ENCODE measurements at places on chromosomes 6 and 20. TPM values are rescaled to one million over a fixed set of nuclear protein-coding genes. Genes with fewer than 3 reads are reported as not detected.

DNA sequence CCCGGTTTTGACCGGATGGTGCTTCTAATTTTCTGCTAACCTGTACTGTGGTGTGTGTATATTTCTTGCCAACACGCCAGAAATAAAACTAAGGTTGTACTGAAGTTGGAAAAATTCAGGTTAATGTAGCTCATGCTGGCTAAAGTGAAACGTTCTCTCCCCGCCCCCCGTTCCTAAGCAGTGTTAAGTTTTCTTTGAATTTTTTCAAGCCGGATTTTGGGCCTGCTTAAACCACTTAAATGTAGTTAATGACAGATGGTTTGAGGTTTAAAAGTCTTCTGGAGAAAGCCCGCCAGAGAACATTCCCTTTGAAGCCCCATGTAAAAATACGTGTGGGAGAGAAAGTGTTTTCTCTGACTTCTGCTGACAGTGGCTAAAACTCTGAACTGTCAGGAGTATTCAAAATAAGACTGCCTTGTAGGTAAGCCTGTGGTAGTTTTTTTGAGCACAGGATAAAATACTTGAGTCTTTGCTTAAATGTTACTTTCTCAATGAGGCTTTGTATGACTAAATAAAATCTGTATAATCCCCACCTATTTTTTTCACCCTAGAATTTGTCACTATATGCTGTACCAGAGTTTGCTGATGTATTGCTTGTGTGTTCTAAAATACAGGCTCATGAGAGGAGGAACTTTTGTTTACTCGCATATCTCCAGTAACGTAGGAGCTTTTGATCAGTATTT is 101.3 kb downstream of the OR2B2 start:
- no peak overlapping the region for H3K27ac ChIP-seq
- no peaks in the 10 kb centered on the region for H3K4me1 ChIP-seq
- H3K27me3 ChIP-seq: no peaks in the 10 kb centered on the region
- DNase-seq: no peak

The STK4 gene
- 43.2 TPM for total RNA-seq

- H3K36me3 ChIP-seq: 0 out of 2 replicates have a peak, but pooled peaks cover 4% of the 10 kb centered on the region
- H3K27me3 ChIP-seq: no peaks in the 10 kb centered on the region
- no peak overlapping the region for H3K27ac ChIP-seq
Measured at GRCh38 chr20:41560970-41561369, 57.2 kb downstream of the CHD6 start.

DNA sequence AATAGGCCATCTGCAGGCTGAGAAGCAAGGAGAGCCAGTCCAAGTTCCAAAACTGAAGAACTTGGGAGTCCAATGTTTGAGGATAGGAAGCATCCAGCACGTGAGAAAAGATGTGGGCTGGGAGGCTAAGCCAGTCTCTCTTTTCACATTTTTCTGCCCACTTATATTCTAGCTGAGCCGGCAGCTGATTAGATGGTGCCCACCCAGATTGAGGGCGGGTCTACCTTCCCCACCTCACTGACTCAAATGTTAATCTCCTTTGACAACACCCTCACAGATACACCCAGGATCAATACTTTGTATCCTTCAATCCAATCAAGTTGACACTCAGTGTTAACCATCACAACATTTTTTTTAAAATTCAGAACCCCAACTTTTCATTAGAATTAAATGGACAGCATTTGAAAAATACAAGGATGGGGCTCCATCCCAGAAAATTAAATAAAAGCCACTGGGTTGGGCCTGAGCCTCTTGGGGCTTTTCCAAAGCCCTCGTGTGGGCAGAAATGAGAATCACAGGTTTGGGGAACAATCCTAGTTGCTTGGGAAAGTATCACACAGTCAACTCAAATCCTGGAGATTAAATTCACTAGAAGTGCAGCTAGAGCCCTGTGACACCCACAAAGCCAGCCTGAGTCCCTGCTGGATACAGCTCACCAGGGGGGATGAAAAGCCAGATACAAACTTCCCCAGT is 2.2 kb downstream of the CLDN20 start:
- peaks cover 9% of the 10 kb centered on the region for H3K4me1 ChIP-seq
- no peaks in the 10 kb centered on the region for H3K36me3 ChIP-seq
- no peak for DNase-seq
- no peak overlapping the region for H3K27ac ChIP-seq
- no peak overlapping the region for H3K4me3 ChIP-seq
- no peaks in the 10 kb centered on the region for H3K27me3 ChIP-seq

- peak; percentile 86 for DNase-seq
- H3K27me3 ChIP-seq: no peaks in the 10 kb centered on the region
- no peaks in the 10 kb centered on the region for H3K4me1 ChIP-seq
Measured at GRCh38 chr6:147506704-147507114, 1.8 kb upstream of the SAMD5 start.

DNA sequence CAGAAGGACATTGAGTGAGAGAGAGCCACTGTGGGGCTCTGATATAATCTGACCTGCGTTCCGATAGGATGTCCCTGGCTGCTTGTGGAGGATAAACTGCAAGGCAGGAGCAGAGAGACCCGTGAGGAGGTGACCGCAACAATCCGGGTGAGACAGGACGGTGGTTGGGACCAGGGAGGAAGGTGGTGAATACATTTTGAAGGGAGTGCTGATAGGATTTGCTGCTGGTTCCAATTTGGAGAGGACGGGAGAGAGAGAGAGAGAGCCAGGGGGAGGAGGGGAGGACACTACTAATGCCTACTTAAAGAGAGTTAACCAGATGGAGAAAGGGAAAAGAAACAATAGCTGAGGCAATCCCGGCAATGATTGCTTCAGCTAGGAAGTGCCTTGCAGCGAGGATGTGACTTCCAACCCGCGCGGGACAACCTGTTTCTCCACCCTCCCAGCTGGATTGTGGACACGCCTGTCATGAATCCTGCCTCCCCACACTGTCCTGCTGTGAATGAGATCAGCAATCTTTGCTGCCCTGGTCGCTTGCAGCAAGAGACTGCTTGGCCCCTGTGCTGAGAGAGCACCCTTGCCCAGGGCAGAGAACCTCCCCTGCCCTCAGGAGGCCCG is 199.0 kb upstream of the KCNG1 start:
- no peak overlapping the region for H3K27ac ChIP-seq
- H3K27me3 ChIP-seq: peaks cover 8% of the 10 kb centered on the region
- H3K36me3 ChIP-seq: no peaks in the 10 kb centered on the region
- DNase-seq: no peak
- no peaks in the 10 kb centered on the region for H3K4me1 ChIP-seq

DNA sequence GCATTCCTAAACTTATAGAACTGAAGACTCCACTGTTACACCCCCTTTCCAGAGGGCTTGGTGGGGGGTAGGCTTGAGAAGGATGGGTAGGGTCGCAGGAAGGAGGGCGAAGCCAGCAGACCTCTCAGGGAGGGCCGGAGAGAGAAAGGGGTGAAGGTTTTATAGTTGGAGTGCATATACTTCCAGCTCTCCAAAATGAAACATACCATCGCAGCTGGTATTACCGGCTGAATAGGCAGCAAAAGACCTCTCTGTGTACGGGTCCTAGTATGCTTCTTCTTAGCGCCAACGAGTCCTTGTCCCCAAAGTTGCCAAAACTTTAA is 1.0 kb upstream of the VGLL2 start:
- no peaks in the 10 kb centered on the region for H3K36me3 ChIP-seq
- H3K4me1 ChIP-seq: no peaks in the 10 kb centered on the region
- no peaks in the 10 kb centered on the region for H3K27me3 ChIP-seq
- DNase-seq: no peak
- peak overlapping the region; percentile 66 for H3K4me3 ChIP-seq

DNA sequence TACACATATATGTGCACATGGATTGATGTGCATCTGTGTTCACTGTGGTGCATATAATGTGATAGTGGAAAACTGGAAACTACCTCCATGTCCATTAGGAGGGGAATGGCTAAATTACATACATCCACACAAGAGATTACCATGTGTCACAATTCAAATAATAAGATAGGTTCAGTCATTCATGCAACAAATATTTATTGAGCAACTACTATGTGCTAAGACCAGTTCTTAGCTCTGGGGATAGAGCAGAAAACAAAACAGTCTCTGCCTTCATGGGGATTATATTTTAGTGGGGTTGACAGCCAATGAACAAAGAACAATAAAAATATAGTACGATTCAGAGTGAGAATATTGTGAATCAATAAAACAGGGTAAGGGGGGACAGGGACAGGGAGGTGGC is 61.7 kb upstream of the PTGIS start:
- no peak overlapping the region for H3K27ac ChIP-seq
- H3K27me3 ChIP-seq: no peaks in the 10 kb centered on the region
- DNase-seq: no peak
- peaks cover 17% of the 10 kb centered on the region for H3K36me3 ChIP-seq
- H3K4me3 ChIP-seq: no peak overlapping the region

DNA sequence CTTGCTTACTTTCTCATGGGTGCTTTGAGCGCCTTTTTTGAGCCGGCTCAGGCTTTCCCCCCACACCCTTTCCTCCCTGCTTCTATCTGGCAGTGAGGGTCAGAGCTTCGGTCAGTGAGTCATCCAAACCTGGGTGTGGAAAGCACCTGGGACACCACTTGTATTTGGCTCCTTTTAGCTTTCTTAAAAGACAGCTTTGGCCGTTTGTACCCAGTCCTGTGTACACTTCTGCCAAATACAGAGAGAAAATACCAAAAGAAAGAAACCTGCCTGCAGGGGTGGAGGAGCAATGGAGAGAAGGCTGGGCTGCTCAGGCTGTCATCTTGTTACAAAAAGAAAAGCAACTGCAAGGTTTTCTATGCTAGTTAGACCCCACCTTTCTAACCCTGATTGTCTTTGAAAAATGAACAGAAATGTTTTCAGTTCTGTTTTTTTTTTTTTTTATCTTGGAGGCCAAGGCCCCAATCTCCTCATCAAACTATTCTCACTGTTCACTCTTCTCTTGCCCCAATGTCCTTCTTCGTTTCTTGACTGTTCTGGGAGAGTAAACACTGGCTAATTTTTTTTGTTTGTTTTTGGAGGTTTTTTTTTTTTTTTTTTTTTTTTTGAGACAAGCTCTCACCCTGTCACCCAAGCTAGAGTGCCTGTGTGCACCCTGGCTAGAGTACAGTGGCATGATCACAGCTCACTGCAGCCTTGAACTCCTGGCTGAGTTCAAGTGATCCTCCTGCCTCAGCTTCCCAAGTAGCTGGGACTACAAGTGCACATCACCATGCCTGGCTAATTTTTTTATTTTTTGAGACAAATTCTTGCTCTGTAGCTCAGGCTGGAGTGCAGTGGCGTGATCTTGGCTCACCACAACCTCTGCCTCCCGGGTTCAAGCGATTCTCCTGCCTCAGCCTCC is 76.4 kb downstream of the SSR1 start:
- H3K27me3 ChIP-seq: no peaks in the 10 kb centered on the region
- no peaks in the 10 kb centered on the region for H3K4me1 ChIP-seq
- H3K4me3 ChIP-seq: no peak overlapping the region
- DNase-seq: no peak
- no peaks in the 10 kb centered on the region for H3K36me3 ChIP-seq

DNA sequence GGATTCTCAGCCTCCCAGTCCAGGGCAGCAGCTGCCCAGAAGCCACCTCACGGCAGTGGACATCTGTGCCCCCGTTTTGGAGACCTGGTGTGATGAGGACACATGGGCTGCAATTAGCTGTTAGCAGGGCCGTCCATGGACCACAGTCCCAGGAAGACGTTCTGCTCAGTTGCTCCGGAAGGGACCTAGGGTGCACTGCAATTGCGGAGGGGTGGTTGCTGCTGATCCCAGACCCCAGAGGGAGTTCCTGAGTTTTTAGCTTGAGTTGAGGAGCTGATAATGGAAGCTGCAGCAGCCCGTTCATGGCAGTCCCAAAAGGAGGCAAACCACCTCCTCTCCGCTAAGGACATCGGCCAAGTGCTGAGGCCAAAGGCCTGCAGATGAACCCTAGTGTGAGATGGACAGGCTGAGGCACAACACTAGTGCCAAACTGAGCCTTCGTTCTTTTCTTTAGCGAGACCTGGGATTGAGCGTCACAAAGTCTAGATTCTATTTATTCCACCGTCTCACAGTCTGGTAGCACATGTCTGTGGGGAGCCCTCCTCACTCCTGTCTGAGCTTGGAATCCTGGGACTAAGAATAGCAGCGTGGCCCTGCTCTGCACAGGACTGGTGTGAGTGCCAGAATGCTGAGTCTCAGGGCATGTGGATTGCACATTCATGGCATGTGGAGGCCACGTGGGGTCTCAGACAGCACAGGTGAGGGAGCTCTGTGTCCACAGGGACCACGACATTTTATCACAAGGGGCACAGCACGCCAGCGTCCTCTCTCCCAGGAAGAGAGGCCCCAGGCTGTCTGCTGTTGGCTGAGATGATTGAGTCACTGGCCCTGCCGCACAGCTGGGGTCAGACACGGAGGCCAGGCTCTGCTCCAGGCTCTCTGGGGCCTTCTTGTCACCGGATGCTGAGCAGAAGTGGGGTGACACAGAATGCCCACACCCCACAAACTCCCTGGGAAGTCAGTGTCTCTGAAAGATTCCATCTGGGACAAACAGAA is 113.4 kb downstream of the PSMB1 start:
- DNase-seq: no peak
- no peak overlapping the region for H3K4me3 ChIP-seq
- no peaks in the 10 kb centered on the region for H3K27me3 ChIP-seq
- peaks cover 26% of the 10 kb centered on the region for H3K4me1 ChIP-seq
- H3K27ac ChIP-seq: no peak overlapping the region
- no peaks in the 10 kb centered on the region for H3K36me3 ChIP-seq

DNA sequence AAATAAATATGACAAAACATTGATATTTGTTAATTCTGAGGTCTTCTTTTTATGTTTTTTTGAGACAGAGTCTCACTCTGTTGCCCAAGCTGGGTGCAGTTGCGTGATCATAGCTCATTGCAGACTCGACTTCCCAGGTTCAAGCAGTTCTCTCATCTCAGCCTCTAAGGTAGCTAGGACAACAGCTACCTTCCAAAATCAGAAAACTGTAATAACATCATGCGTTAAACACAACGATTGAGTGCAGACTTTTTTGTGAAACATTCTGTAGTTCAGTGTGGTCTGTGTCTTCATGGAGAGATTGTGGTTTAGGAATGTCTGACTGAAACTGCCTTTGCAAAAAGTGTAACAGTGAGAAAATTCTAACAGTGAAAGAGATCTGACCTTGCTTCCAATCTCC is 16.1 kb upstream of the DOK5 start:
- no peaks in the 10 kb centered on the region for H3K4me1 ChIP-seq
- no peak overlapping the region for H3K27ac ChIP-seq
- no peak for DNase-seq
- H3K27me3 ChIP-seq: no peaks in the 10 kb centered on the region
- no peaks in the 10 kb centered on the region for H3K36me3 ChIP-seq

GRCh38 chr20:38316341-38316740 is 12.4 kb downstream of the BPI start:
- H3K27ac ChIP-seq: no peak overlapping the region
- H3K36me3 ChIP-seq: no peaks in the 10 kb centered on the region
- no peaks in the 10 kb centered on the region for H3K27me3 ChIP-seq
- no peaks in the 10 kb centered on the region for H3K4me1 ChIP-seq
- no peak overlapping the region for H3K4me3 ChIP-seq
- no peak for DNase-seq

Measured in SJCRH30 (cell line).